ENCODE measurements at places on chromosomes 1 and 21.

GRCh38 chr1:16348414-16349182, 3.7 kb downstream of the FBXO42 start:
- no peak for DNase-seq

GRCh38 chr1:87884581-87884980, 555.9 kb downstream of the LMO4 start:
- no peak for DNase-seq

DNA sequence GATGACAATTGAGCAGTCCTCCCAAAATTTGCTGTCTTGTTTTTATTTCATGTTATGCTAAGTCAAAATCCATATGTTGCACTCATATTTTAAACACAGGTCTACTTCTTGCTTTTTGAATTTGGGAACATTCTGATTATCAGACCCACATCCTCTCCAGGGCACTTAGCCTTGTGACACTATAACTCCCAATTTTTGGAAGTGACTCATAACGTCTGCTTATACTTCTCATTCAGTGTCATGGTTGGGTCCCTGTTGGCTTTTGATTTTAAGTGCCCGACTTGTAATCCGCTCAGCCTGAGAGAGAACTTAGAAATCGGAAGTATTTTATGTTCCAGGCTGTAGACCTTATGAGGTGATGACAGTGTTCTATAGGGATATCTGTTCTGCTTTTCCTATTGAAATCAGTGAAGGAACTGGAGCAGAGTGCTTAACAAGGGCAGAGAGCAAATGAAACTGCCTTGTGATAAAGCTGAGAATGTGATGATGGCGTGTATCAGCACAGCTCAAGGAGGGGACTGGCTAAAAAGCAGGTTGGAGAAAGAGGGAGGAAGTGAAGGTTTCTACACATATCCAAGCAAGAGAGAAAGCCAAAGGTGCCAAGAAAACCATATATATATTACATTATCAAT, 136.0 kb downstream of the HLX start:
- DNase-seq, result no peak

GRCh38 chr1:173616859-173617258, 14.0 kb upstream of the SLC9C2 start:
- no peak for DNase-seq

DNA sequence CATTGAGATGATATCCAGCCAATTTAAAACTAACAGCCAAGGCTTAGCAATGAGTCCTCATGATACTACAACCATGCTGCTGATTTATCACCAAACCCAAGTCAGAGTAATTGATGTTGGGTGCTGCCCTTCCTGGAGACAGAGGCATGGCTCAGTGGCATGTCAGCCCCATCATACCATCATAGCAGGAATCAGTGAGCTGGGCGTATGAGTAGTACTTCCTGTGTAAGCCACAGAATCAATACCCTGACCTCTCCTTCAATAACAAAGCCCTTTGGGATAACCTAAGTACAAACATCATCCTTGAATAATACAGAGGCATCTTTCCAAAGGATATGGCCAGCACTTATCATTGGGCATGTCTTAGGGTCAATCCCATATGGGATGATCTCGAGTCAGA, 3.0 kb upstream of the LCE1E start:
- DNase-seq, result no peak

GRCh38 chr21:46229133-46229922, 754 bp upstream of the LSS start:
- no peak for DNase-seq

GRCh38 chr21:45391743-45392572, 13.0 kb upstream of the COL18A1 start:
- DNase-seq, result no peak

GRCh38 chr1:34929853-34930701, 627 bp upstream of the DLGAP3 start:
- DNase-seq, result no peak

Measured in brain pericyte (primary cell).